ENCODE measurements at places on chromosomes 6 and 20.

- no peak for DNase-seq
Observed at GRCh38 chr6:131250936-131251335, 115.7 kb downstream of the AKAP7 start.

GRCh38 chr20:43658069-43658722 lies 8.7 kb upstream of the MYBL2 start:
- DNase-seq, result no peak

- no peak for DNase-seq
Observed at GRCh38 chr20:37513779-37514359, 7.2 kb upstream of the NNAT start.

DNA sequence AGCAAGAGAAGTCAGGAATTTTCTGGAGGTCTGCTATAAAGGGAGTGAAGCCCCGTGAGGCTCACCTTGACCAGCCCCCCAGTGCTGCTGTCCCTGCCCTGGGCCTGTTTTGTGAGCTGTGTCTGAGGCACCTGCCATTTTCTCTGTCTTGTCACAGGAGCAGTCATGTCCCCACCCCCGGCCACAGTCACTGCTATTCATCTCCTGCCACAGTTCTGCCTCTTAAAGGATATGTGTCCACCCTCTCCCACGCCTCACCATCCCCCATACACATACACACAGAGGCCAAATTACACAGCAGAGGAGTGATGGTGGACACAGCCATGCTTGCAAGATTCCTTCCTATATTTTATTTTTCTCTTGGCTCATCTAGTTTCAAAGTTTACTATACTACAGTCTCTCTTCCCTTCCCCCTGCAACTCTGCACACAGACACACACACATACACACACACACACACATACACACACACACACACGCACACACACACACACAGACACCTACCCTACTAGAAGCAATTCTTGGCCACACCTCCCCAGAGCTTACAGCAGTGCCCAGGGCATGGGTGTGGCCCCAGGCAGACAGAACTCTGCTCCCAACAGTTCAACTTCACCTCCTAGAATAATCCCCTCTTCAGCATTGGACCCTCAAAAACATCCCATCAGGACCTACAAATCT lies 68.7 kb upstream of the TAB2 start:
- peak; percentile 17 for DNase-seq

GRCh38 chr6:108596956-108597355 lies 36.2 kb downstream of the FOXO3 start:
- no peak for DNase-seq

DNA sequence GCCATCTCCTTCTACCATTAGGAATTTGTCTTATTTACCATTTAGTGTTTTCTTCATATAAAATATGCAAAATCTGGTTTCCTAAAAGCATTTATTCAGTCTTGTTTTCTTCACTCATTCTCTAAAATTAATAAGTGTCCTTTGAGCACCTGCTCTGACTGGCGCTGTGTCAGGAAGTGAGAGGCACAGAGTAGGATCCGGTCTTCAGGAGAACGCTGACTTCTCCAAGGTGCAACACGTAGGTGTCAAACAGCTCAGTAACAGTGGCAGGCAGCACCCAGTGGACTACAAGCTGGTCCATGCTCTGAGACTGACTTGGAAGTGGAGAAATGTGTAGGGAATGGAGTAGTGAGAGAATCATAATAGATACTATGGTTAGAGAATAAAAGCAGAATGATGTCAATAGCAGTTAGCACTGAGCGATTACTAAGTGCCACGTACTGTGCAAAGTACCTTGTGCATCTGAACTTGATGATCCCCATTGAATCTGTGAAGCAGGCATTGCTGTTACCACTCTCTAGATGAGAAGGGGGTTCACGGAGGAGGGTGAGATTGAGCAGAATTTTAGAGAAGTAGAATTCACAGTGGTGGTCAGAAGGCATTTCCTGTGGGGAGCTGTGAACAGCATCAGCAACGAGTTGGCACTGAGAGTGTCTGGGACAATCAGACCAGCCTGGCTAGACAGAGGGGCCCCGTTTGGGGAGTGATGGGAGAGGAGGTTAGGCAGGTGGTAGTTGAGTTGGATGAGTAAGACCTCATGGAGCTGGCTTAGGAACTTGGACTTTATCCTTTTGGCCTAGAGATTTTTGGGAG lies 569.8 kb downstream of the QKI start:
- DNase-seq, result no peak

- DNase-seq, result no peak
Observed at GRCh38 chr6:44235891-44236516, 10.9 kb upstream of the HSP90AB1 start.

DNA sequence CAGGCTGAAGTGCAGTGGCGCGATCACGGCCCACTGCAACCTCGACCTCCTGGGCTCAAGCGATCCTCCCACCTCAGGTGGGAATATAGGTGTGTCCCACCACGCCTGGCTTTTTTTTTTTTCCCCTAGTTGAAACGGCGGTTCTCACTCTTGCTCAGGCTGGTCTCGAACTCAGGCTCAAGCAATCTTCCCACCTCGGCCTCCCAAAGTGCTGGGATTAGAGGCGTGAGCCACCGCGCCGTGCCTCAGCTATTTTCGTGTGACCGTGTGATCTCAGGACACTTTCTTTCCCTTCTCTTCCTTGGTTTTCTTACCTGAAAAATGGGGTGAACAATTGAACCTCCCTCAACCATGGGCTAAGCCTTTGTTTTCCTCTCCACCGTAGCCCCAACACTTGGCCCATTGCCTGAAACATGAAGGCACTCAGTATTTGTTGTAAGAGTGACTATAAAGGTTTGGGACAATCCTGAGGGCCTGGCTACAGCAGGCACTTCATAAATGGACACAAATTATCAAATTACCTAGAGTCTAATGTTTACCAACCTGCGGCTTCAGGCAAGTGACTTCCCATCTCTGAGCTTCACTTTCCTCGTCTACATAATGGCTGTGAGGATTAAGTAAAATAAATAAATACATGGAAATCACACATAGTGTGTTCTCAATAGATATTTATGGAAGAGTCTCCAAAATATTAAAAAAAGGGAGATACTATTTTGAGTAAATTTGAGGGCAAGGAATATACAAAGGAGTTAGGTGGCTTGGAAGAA lies 31.4 kb upstream of the ID1 start:
- peak; percentile 72 for DNase-seq

- DNase-seq, result no peak
Observed at GRCh38 chr20:21219686-21220085, 83.4 kb upstream of the XRN2 start.

- DNase-seq, result no peak
Observed at GRCh38 chr20:1538655-1539054, 18.9 kb downstream of the SIRPD start.

DNA sequence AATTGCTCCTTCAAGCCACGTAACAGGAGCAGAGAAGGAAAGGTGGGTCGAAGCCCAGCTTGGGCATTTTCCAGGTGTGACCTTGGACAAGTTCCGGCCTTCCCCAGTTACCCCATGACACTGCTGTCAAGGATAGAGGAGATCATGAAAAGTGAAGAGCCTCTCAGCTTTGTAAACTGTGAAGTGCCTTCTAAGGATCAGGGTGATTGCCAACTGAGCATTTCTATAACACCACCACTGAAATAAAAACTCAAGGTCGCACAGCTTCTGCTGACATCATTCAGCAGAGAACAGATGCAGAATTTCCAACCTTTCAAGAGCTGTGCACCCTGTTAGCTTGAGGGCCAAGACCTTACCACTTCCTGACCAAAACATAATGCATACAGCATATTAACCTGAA lies 24.0 kb upstream of the ZMYND8 start:
- DNase-seq, result no peak

GRCh38 chr6:107811591-107812218 lies 12.4 kb downstream of the SCML4 start:
- DNase-seq, result no peak

- peak; percentile 51 for DNase-seq
Observed at GRCh38 chr6:45630801-45631200, 253.1 kb upstream of the SUPT3H start.

DNA sequence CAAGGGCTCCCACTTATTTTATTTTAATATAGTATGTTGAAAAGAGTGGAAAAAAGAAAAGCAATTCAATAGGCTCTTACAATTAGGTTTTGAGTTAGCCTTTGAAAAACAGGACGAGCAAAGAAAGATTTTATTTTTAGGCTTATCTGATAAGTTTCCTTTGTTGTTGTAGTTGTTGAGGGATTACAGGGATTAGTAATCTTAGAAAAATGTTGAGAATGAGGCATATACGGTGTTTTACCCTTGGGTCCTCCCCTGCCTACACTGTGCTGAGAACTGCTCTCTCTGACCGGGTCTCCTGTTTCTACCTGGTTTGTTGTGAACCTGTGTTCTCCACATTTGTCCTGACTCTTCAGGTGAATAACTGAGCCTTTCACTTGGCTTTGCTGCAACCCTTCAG lies 16.7 kb downstream of the TRAPPC3L start:
- DNase-seq, result no peak

- no peak for DNase-seq
Observed at GRCh38 chr20:7470912-7471311, 469.3 kb downstream of the HAO1 start.

DNA sequence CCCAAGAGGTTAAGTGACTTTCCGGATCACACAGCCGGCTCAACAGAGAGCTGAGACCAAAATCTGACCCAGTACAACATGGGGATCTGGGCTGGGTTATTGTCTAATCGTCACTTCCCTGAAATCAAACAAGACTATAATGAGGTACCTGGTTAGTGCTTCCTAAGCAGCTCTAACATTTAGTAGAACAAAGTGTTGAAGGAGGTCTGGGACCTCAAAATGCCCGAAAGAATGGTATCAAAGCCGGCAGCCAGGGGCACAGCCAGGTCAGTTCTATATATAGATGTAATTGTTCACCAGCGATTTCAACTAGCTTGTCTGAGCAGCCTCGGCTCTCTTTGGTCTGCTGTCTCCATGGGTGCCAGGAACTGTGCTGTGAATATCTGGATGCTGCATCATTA lies 245.5 kb upstream of the ECI2 start:
- no peak for DNase-seq

DNA sequence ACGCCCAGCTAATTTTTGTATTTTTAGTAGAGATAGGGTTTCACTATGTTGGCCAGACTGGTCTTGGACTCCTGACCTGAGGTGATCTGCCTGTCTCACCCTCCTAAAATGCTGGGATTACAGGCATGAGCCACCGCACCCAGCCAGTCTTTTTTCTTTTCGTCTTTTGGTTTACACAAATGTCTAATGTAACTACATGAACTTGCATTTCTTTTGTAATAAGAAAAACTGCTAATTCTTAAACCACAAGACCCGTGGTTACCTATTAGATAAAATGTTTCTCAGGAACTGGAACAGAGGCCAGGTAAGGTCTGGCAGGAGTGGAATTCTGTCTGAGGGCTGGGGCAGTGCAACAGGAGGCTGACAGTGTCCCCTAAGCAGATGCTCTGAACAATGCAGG lies 32.7 kb upstream of the GSTA3 start:
- DNase-seq, result no peak

DNA sequence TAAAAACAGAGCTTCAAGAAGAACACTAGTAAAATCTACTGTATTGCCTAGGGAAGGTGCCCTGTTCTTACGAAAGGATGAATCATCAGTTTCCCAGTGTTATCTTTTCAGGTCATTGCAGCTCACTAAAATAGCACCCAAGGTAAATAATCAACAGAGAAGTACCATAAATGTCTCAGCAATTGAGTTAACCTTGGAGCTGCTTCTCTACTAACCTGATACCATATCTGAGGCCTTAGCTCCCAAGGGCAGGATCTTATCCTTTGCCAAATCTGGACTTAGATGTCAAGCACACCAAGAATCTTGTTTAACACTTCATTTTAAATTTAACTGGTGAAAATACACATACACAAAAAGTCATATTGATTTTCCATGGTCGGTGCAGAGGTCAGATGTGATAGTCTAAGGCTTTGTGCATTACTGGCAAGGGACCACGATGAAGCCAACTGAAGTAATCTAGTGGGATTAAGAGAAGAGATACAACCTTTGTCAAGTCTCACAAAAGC lies 81.5 kb downstream of the EDN1 start:
- DNase-seq, result no peak

GRCh38 chr20:48702455-48702913 lies 125.3 kb downstream of the PREX1 start:
- DNase-seq, result no peak

GRCh38 chr6:282867-283416 lies 9.3 kb upstream of the DUSP22 start:
- DNase-seq, result no peak

GRCh38 chr6:112626468-112627082 lies 279.4 kb downstream of the RFPL4B start:
- DNase-seq, result no peak

- no peak for DNase-seq
Observed at GRCh38 chr6:13684855-13685254, 26.8 kb downstream of the RANBP9 start.

- DNase-seq, result no peak
Observed at GRCh38 chr20:39775110-39775509, 813.0 kb downstream of the DHX35 start.

DNA sequence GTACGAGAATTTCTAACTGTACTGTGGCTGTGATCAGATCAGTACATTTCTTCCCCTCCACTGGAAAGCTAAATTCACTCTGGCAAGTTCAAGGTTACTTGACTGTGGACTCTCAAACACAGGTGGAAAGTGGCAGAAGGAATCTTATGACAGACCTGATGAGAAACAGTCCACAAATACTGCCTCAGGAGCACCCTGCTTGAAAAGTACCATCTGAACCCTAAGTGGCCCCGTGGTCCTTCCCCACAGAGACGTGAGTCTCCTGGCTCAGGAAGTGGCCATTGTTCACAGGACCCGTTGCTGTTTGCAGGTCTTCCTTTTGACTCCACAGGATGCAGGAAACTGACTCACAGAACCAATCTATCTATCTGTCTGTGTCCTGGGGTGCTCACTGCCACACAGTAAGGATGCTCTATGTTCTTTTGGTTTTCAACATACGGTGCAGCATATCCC lies 47.5 kb upstream of the NHSL1 start:
- no peak for DNase-seq

DNA sequence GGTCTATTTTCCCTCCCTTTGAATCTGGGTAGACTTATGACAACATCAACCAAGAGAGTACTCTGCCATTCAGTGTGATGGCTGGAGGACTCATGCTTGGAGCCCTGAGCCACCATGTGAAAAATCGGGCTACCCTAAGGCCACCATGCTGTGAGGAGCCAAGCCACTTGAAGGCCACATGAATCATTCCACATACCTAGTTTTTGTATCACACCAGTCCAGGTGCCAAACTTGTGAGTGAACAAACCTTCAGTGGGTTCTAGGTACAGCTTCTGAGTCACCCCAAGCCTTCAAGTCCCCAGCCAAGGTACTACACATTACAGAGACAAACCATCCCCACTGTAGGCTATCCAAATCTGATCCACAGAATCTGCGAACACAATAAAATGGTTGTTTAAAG lies 37.4 kb upstream of the E2F3 start:
- DNase-seq, result no peak

DNA sequence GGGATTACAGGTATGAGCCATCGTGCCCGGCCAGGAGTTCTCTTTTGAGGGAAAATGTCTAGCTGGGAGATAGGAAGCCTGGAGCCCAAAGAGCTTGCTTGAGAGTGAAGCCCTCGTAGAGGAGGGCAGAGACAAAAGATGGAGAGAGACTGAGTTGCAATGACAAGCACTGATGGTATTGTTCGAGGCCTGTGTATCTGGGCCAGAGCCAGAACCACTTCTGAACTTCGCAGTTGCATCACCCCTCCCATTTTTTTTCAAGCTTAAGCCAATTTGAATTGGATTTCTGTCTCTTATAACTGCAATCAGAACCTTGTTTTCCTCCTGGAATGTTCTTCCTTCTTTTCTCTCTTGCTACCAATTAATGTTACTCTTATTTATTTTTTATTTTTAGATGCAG lies 83.1 kb downstream of the KCNB1 start:
- no peak for DNase-seq

- DNase-seq, result no peak
Observed at GRCh38 chr6:14965424-14966075, 280.3 kb upstream of the JARID2 start.

GRCh38 chr20:31494131-31494530 lies 19.0 kb downstream of the REM1 start:
- DNase-seq, result peak; percentile 74
